Heart right ventricle (tissue), 16 donors: ENCODE measurements at places on chromosomes 2 and 18. TPM values are rescaled to one million over a fixed set of nuclear protein-coding genes. Genes with fewer than 3 reads are reported as not detected.

DNA sequence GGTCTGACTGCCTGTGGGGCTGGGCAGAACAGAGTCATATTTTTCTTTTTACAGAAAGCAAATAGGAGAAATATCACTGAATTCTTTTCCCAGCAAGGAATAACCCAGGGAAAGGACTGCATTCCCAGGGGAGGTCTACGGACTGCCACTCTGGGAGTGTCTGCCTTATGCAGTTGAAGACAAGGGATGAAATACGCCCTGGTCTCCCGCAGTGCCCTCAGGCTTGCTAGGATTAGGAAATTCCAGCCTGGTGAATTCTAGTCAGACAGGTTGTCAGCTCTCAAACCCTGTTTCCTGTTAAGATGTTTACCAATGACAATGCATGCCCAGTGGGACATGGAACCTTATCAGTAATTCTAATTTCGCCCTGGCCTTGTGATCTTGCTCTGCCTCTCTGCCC lies 30.3 kb upstream of the PDK1 start:
- DNase-seq: no peak

DNA sequence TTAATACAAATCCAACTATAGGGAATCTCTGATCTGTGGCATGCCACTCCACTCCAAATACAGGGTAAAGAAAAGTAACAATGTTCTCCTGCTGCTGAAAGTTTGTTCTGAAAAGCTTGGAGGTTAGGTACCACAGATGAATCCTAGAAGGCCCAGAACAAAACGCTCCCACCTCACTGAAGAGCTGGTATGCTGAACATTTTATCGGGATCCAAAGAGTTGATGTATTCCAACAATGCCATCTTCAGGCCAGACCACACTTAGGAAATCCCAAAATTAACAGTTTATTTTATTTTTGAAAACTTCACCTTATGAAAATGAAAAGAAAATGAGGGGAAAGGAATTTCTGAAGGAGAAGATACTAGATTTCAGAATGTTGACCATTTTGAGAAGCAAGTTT lies 145.1 kb upstream of the CDH19 start:
- no peak for DNase-seq

GRCh38 chr2:57443973-57444521 lies 602.6 kb upstream of the VRK2 start:
- no peak for DNase-seq

KLF7 gene
- 30.0 TPM for total RNA-seq

DNA sequence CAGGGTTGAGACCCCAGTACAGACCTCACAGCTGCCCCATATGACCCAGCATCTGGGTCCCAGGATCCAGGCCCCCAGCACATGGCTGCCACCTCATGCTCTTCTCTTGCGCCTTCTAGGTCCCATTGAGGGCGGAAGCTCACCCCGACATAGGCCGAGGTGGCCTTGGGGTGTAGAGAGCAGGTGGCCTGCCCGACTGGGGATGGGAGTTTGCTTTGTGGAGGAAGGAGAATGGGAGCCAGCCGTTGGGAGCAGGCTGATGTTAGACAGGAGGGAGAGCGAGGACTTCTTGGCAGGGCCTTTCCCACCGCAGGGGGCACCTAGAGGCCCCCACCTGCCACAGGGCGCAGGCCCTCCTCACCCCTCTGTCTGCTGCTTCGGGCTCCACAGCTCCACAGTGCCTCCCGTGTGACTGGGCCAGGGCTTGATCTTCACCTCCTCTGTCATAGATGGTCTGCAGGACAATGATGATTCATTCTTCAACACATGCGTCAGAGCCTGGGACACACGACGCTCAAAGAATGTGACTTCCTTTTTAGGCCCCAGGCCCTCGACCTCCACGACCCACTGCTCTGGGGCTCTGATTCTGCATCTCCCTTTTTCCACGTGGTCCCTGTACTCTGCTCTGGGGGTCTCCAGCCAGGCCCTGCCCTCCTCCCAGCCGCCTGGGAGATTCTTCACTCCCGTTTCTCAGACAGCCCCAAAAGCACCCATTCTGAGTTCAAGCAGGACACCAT lies 86.6 kb upstream of the ODC1 start:
- no peak for DNase-seq

GRCh38 chr2:152396763-152397162 lies 61.8 kb downstream of the FMNL2 start:
- no peak for DNase-seq

- peak; percentile 63 for DNase-seq
These were observed 17.9 kb upstream of the SFXN5 start for GRCh38 chr2:73089270-73090030.

DNA sequence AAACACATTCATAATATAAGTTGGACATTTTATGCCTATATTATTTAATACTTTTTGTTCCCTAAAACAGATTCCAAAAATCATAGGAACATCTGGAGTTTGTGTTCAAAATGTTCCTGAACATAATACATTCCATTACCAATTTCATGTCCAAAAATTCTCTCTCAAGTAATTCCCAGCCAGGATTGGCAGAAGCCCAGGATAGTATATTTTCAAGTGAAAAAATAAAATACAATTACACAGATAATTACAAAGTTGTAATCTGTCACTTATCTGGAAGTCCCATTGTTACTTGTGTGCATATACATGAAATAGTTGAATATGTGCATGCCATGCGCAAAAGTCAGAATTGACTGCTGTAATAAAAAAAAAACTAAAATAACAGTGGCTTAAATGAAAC lies 5.2 kb upstream of the SCN7A start:
- no peak for DNase-seq

DNA sequence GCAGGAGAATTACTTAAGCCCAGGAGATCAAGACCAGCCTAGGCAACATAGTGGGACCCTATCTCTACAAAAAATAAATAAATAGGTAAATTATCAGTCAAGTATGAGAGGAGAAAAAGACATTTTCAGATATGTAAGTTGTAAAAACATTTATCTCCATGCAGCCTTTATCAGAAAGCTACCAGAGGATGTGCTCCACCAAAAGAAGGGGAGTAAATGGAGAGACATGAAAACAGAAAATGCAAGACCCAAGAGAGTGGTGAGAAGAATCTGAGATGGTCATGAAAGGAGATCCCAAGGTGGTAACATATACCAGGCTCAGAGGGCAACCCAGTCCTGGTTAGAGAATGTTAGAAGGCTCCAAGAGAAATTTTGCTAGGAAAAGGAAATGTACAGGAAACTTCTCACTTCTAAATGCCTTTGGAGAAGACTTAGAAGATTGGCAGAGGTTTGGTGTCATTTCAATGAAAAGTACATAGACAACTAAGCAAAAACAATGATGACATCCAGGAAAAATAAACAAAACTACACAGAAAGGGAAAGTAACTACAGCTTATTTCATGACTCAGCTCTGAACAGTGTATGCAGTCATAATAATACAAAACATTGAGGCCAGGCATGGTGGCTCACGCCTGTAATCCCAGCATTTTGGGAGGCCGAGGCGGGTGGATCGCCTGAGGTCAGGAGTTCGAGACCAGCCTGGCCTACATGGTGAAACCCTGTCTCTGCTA lies 19.5 kb downstream of the CIB4 start:
- no peak for DNase-seq

FTCDNL1 gene
- 4.9 TPM for total RNA-seq

FOXD4L1 gene
- not detected for total RNA-seq

- DNase-seq: no peak
These were observed 279.7 kb downstream of the SRBD1 start for GRCh38 chr2:45331410-45331786.

SMAD4 gene
- 105 TPM for total RNA-seq

ELOA2 gene
- total RNA-seq: not detected

DNA sequence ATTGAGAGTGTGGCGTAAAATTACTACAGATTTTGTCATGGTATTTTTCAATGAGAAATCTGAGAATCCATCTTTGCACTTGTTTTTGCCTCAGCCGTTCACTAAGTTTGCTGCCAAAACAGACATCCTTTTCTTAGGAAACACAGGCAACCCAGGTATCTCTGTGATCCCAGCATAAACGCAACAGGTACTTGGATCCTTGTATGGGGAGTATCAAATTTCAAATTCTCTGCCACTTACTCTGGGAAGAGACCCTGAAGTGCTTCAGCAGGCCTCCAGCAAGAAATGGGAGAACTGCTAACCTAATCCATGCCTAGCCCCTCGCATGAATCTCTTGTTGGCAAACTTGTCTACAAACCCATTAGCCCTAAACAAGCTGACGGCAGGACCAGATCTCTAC lies 83.1 kb downstream of the BCL11A start:
- DNase-seq: no peak

- no peak for DNase-seq
These were observed 25.4 kb upstream of the ACADL start for GRCh38 chr2:210250622-210251021.

PIEZO2 gene
- total RNA-seq: 0.23 TPM

DNA sequence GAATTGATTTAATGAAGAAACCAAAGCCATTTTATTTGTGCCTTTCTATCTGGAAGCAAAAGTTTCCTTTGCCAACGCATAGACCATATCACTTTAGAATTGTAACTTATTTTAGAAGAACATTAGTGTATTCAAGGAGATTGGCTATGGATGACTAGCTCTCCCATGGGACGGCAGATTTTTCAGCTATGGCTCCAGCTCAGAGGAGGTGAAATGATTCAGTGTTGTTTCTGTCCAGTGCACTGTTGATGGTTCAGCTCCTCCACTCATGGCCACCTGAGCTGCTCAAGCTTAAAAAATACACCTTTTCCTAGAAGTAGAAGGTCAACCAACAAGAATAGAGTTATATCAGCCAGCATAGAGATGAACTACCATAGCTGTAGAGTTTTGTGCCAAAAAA lies 1597.5 kb upstream of the PIK3C3 start:
- DNase-seq: no peak

DNA sequence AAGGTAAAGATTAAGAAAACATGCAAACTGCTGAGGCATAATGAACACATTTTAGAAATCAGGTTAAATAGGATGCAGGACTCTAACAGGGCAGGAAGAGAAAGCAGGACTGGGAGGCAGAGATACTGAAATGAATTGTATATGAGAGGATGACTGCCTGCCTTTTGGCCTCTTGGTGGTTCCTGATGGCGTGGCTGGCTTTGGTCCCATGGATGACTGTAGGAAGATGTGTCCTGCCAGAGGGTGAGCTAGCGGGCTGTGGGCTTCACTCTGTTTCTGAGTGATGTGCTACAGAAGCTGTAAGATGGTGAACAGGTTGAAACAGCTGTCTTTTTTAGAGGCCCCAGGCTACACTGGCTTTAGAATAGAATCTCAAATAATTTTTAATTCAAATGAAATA lies 517.0 kb downstream of the SLC4A3 start:
- no peak for DNase-seq

SEMA4C gene
- total RNA-seq: 16.2 TPM

DNA sequence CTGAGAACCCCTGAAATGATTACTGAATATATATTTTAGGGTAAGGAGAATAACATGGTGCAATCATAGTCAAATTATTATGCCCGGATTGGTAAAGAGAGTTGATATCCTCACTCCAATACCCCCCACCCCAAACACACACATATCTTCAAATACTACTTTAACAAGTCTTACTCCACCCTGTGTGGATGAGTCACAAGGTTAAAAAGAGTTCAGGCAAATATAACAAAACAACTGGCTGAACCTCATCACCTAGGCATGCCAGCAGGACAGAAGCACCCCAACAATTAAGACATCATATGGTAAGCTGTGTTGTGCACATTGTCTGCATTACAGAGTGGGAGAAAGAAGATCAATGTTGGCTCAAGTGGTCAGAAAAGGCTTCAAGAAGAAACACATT lies 857.4 kb downstream of the TDRD15 start:
- no peak for DNase-seq

- DNase-seq: no peak
These were observed 1.3 kb downstream of the MYL12B start for GRCh38 chr18:3263132-3263700.

DNA sequence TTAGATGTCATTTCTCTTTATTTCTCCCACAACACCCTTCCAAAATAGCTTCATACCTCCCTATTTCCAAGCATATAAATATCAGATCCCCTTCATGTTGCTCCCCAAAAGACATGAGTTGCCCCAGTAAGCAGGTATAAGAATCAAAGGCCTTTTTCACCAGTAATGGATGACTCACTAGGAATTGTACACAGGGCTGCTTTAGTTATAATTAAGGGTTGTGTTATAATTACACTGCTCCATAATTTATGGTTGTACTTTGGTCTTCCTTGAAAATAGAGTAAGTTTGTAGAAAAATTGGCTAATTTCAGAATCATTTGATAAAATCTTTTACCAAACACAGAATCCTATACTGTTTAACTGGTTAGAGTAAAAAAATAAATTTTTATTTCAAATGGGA lies 8.8 kb upstream of the AQP4 start:
- no peak for DNase-seq

- no peak for DNase-seq
These were observed 68.7 kb downstream of the STK39 start for GRCh38 chr2:168178520-168179324.

HES6 gene
- 2.3 TPM for total RNA-seq
